ENCODE measurements at places on chromosomes 6 and 20.
A peak's percentile ranks its signal among the peaks of the same experiment; 100 is the strongest.

GRCh38 chr20:51640743-51641142, 98.2 kb upstream of the NFATC2 start:
- DNase-seq = peak; percentile 24

GRCh38 chr20:3727401-3728021, 5.0 kb upstream of the HSPA12B start:
- peak; percentile 49 for DNase-seq

DNA sequence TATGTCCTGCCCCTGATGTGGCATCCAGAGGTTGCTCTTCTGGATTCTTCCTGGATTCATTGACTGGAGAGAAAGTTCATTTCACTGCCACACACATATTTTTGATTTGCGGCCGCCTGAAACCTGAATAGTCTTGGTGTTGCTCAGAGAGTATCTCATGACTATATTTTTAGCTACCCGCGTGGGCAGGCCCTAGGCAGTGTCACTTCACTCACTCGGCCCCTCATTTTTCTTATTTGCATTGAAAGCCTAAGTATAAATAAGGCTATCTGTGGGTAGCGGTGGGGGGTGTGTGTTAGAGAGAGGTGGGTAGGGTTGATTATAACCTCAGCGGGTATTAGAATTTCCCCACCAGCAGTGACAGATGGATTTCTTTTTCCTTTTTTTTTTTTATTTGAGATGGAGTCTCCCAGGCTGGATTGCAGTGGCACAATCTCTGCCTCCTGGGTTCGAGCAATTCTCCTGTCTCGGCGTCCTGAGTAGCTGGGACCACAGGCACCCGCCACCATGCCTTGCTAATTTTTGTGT, 113.5 kb downstream of the JARID2 start:
- no peak for DNase-seq

GRCh38 chr6:34906826-34907225, 17.8 kb downstream of the ANKS1A start:
- no peak for DNase-seq

DNA sequence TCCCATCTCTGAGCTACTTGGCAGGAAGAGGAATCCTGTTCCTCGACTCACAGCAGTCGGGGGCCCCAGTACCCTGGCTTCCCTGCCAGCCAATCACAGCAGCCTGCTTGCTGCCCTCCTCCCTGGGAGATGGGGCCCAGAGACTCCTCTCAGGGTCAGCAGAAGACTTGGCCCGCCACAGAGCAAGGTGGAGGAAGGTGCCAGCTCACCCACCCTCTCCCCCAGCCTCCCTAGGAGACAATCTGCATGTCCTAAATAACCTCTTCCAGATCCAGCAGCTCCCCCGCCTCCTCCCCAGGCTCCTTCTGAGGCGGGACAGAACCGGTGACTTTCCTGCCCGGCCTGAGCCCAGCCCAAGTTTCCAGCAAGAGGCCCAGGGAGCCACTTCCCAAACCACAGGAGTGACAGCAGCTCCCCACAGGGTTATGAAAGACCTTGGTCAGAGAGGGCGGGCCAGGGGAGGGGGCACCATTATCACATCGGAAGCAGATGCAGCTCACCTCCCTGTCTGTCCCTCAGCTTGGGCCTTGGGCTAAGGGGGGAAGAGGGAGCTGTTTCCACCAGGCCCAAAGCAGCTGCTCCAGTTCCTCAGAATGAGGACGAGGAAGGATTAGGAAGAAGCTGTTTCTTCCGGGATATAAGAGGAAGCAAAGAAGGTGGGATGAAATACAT, 2.3 kb downstream of the CCND3 start:
- peak; percentile 49 for DNase-seq

DNA sequence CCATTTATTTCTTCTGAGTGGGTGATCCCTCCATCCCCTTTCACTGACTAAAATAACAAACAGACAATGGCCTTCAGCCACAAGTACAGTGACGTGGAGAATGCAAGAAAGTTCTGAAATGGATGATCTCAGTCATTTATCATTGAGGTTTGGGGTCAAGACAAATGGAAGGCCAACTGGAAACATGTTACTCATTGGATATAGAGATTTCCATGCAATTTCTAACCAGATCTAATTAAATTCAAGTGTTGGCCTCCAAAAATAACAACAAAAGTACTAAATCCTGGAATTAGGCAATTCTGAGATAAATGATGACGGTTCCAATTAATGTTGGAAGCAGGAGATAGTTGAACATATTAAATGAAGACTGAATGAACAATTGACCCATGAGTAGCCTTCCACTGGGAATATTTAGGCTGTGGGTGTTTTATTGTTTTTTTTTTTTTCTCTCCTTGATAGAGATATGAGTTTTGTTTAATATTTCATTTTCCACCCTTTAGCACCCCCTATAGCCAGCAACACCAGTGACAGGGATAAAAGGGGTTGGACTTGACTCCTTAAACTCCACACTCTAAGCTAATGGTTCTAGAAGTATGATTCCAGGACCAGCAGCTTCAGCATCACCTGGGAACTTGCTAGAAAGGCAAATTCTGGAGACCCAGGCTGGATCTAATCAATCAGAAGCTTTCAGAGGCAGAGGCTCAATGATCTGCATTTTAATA, 112.8 kb downstream of the BCAS1 start:
- DNase-seq = peak; percentile 49

DNA sequence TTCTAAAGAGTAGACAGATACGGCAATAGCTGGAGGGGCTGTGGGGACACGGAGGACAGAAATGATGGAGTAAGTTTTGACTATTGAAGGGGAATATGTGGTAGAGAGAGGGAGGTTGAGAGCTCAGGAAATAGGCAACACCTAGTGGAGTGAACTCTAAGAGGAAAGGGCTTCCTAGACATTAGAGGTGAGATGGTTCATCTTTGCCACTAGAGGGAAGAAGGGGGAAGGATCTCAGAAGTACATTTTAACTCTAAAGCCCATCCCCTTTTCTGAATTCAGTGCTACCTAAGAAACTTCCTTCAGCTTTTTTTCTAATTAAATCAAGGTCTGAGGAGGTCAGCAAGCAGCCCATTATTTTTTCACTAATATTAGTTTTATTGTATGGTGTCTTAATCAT, 689.4 kb upstream of the MAP3K7 start:
- peak; percentile 2 for DNase-seq
